NCI-H345 (cell line): ENCODE measurements at places on chromosomes 7 and 10.

- DNase-seq: no peak
Measured at GRCh38 chr7:51629206-51629605, 312.6 kb upstream of the COBL start.

- no peak for DNase-seq
Measured at GRCh38 chr7:5646846-5647245, 134.6 kb downstream of the RNF216 start.

DNA sequence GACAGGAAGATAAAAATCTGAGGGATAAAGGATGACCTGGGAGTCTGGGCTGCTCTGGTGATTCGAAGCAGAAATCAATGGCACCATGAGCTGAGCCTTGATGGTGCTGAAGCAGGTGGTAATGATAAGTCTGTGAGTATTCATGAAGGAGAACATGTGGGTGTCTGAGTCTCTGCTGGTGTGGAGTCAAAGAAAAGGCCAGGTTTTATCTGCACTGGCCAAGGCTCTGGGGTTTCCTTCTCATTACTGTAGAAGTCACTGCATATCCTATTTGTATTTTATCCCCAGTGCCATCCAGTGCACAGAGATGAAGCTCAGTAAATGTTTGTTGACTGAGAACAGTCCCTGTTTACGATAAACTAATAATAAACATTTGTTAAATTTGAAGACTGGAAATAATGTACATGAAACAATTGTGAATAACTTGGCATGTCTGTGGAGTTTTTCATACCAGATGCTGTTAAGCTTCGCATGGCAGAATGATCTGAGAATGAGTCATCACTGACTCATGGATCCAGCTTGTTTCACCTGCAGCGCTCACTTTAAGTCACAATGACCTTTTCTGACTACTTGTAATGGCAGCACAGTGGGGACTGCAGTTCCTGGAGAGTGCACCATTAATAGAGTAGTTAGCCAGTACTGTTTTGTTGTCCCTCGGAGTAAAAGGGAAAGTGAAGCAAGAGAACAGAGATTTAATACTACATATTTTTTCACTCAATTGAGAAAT is 538.5 kb downstream of the HTR7 start:
- peak; percentile 40 for DNase-seq

GRCh38 chr7:114783508-114783907 is 138.4 kb upstream of the MDFIC start:
- no peak for DNase-seq

DNA sequence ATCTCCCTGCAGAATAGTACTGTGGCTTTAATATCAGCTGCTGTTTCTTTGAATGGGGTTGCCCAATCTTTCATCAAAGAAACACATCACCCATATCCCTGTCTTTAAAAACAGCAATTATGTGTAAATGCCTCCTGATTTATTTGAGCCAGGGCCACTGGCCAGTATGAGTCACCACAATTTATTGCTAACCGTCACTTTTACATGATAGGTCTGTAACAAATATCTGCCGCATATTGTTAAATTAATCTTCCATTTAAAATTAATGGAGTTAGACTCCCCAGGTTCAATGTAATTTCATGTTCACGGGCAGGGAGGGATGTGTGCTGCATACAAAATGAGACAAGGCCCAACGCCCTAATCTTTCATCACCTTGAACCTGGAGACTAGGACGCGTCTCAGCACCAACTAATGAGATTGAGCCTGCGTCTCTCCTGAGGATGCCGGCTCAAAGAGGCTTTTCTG is 673.4 kb downstream of the AUTS2 start:
- DNase-seq: no peak

- DNase-seq: no peak
Measured at GRCh38 chr10:17780727-17781126, 28.4 kb upstream of the MRC1 start.

GRCh38 chr10:118102121-118102520 is 55.4 kb upstream of the RAB11FIP2 start:
- DNase-seq: no peak

GRCh38 chr10:94281654-94282053 is 81.1 kb downstream of the NOC3L start:
- no peak for DNase-seq

- DNase-seq: no peak
Measured at GRCh38 chr7:2753148-2753547, 65.1 kb downstream of the AMZ1 start.

DNA sequence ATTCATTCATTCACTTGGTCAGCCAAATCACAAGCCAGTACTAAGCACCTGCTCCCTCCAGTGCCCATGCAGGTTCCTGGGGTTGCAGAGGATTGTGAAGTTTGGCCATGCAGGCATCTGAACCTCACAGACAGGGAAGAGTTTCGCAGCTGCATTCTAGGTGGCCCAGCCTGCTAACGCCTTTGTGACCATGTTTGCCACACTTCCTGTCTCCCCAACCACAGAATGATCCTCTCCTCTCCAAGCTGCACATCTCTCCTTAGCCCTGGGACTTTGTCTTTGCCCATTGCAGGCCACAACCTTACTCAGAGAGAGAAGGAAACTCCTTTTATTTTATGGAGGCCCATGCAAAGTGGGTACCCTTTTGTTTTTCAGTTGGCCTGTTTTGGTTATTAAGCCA is 31.8 kb downstream of the EPDR1 start:
- DNase-seq: no peak

DNA sequence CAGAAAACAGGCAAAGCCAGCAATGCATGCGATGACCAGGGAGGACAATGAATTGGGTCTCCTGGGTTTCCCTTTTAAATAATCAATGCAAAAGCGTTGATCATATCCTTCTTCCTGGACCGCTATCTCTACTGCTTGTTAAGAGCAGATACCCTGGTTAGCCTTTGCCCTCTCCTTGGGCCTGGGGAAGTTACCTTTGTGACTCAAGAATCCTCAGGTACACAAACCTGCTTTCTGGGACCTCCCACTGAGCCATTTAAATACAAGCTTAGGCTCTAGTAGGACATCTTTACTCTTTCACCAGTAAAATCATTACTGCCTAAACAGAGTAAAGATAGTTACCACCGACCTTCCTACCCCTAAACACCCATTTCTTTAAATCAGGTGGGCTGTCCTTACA is 173.9 kb downstream of the WNT2 start:
- no peak for DNase-seq

DNA sequence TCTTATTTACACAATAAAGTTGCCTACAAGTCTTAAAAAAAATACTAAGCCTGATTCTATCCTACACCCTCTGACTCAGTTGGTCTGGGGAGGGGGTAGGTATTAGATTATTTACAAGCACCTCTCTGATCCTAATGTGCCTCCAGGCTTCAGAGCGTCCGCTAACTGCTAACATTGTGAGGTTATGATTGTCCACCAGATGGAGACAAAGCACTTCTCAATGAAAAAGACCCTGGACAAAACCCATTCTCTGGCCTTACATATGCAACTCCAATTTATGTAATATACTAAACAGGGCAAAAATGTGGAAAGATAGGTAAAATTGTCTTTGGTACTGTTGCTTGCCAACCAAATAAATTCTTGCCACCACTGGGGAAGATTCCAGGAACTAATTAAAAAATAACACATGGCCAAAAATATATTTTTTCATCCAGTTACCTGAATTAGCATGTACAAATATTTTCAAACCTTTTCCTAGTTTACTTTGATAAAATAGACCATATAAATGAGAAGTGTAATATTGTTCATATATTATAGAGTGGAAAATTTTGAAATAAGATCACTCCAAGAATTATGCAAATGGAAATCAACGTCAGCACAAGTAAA is 92.4 kb downstream of the KIF20B start:
- peak; percentile 72 for DNase-seq

DNA sequence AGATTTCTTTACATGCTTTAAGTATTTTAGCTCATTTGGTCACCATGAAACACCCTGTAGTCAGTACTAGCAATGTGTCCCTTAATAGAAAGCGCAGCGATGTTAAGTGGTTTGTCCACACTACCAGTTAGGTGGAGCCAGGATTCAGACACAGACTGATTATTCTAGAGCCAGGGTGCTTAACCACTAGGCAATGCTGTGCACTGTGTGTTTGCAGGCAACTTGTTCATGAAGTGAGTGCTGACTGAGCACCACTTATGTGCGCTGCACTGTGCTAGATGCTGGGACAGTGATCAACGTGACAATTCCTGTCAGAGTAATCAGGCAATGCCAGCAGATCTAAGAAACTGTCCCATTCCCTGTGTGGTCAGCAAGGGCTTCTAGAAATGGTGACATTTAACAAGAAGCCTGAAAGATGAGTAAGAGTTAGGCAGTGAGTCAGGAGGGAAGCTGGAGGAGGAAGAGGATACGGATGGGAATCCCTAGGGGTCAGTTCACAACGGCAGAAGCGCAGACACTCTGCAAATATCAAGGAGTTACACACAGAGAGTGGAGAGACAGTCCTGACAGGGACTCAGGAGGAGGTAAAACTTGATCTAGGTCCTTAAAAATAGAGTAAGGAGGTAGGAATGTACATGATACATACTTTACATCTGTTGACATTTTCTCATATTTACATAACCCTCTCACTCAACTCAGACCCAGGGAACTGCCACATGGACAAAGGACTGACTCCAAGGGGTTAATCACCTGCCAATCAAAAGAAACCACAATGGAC is 69.7 kb upstream of the EGR2 start:
- DNase-seq: no peak

DNA sequence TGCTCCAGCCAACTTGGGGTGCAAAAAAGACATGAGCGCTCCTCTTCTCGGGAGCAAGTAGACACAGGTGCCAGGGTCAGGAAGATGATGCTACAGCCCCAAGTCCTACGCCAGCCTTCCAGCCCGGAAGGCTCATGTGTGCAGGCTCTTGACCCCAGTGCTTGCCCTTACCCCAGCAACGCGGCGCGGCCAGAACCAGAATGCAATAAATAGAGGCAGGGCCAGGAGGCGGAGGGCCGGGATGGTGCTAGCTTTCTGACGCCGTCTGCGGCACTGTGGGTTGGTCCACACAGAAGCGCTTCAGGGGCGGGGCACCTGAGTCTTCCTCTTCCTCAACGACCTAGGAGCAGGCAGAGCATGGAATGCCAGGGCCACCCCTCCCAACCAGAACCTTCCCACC is 15.0 kb upstream of the BAZ1B start:
- no peak for DNase-seq

GRCh38 chr7:143243614-143244013 is 19.6 kb upstream of the GSTK1 start:
- DNase-seq: no peak

- DNase-seq: no peak
Measured at GRCh38 chr7:143906151-143906550, 4.2 kb upstream of the TCAF1 start.

GRCh38 chr10:112677689-112678088 is 230.7 kb downstream of the VTI1A start:
- DNase-seq: no peak

DNA sequence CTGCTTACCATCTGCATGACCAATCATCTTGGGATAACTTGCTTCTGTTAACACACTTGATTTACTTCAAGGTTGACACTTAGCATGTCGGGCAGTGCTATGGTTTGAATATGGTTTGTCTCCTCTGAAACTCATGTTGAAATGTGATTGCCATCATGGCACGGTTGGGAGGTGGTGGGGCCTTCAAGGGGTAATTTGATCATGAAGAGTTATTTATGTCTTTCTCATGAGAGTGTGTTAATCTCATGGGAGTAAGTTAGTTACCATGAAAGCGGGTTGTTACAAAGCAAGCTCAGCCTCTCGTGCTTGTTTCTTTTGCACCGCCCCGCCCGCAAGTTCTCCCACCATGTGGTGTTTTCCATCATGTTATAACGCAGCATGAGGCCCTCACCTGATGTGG is 163.6 kb downstream of the DOCK4 start:
- DNase-seq: no peak

- no peak for DNase-seq
Measured at GRCh38 chr7:106006906-106007305, 43.8 kb downstream of the CDHR3 start.

- no peak for DNase-seq
Measured at GRCh38 chr7:3438352-3438751, 137.3 kb downstream of the SDK1 start.

DNA sequence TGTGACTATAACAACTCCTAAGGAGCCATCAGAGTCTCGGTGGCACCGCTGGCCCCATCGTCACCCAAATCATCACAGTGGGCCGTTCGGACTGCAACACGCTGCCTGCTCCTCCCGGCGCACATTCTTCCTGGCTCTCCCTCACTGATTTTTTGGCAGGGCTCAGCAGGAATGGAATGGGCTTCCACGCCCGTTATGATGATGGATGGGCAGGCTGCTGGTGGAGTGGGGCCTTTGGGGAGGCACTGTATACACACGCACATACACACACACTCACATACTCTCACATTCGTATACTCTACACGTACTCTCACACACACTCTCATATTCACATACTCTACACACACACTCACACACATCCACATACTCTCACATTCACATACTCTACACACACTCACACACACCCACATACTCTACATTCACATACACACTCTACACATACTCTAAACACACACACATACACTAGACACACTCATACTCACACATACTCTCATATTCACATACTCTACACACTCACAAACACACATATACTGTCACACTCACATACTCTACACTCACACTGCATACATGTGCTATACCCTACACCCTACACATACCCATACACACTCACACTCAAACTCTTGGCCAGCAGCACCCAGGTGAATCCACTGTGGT is 99.8 kb downstream of the KCNMA1 start:
- DNase-seq: no peak

DNA sequence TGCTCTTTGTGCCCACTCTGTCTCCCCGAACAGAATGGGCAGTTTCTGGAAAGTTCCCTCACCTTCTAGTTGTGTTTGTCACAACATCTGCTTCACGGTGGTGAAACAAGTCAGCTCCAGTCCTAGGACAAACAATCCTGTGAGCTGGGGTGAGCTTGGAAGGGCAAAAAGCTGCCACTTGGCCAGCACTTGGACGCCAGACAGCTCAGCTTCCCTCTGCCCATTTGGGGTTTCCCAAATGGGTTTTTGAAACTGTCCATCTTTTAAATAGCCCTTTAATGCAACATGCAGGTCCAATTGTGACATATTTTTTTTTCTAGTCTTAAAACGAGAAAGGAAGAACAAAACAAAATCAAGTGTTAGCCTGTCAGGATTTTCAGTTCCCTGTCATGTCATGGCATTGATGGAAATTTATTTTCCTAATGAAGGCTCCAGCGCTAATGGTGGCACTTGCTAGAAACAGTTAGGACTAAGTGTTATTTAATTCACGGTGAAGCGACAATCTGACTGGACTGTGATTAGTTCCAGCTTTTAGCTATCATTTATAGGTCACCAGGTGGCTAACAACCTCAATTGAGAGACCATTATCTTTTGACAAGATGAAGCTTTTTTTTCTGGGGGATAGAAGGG is 181.7 kb downstream of the MYOF start:
- DNase-seq: no peak

GRCh38 chr7:17033245-17033644 is 151.5 kb upstream of the AGR3 start:
- DNase-seq: no peak

DNA sequence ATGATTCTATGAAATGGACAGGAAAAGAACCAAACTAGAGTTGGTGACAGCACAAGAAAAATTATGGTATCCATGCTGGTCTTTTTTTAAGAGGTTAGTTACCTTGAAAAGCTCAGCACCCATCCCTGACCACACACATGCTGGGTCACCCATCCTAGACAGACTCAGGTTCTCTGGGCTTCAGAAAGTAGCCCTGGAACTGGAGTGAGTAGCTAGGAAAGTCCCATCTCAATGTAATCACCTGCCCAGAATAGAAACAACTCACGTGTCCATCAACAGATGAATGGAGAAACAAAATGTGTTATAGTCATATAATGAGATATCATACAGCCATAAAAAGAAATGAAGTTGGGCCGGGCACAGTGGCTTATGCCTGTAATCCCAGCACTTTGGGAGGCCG is 37.0 kb downstream of the GSDME start:
- no peak for DNase-seq
